ENCODE measurements at places on chromosomes 3 and 15.

GRCh38 chr3:41198526-41198925 is 779 bp upstream of the CTNNB1 start:
- DNase-seq, result no peak

DNA sequence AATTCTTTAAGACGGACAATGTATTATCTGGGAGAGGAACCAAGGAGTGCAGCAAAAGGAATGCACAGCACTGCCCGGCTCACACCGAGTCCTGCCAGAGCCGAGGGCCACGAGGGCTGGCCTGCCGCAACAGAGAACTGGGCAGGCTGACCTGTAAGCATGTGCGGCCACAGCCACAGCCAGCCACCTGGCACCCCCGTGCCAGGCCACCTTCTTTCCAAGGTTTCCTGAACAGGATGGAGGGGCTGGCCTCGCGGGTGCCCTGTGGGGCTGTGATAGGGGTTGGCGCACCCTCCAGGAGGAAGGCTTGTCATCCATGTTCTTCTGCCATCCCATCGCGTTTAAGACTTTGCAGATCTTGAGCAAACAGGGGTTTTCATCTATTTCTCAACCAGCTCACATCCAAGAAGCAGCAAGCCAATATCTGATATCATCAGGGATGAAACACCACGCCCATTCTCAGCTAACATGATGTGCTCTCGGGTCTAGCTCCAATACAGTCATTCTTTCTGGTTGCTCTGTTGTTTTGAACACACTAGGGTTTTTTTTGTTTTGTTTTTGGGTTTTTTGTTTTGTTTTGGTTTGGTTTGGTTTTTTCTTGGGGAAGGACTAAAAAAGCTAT is 10.2 kb downstream of the CA12 start:
- no peak for DNase-seq

DNA sequence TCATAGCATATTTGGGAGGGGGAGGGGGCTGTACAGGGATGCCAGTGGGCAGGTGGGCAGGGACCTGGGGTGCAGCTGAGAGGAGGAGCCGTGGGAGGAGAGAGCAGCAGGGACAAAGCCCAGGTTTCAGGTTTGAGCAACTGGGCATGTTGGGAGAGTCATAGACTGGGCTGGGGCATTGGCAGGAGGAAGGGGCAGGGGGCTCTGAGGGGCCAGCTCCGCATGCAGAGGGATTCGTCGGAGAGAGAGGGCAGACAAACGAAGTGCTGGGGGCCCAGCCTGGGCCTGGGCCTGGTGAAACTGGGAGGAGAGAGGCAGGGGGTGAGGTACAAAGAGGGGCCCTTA is 25.2 kb downstream of the RASGRF1 start:
- no peak for DNase-seq

DNA sequence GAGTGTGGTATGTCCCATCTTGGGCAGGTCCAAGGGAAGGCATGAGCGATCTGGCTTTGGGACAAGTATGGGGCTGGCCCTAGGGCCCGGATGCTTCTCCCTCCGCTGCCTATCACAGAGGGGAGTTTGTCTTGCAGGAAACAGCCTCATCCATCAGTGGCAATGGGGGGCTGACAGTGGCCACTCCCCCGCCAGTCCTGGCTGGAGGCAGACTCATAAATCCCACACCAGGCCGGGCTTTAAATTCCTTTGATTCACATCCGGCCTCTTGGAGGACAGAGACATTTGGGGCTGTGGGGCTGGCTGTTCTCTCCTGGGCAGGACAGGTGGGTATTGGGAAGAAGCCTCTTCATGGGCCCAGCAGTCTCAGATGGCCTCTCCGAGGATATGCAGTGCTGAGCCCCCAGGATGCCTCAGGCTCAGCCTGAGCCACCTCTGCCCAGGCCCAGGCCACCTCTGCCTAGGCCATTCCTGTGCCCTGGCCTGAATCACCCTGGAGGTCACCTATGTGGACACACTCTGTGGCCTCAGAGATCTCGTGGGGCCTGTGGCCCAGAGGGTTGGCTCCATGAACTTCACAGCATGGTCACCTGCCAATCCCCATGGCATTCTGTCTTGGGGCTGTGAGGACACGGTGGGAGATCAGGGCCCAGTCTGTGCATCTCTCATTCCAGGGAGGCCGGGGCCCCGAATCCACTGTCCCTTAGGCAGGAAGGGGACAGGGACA is 84.2 kb upstream of the GOLGA6L4 start:
- no peak for DNase-seq

DNA sequence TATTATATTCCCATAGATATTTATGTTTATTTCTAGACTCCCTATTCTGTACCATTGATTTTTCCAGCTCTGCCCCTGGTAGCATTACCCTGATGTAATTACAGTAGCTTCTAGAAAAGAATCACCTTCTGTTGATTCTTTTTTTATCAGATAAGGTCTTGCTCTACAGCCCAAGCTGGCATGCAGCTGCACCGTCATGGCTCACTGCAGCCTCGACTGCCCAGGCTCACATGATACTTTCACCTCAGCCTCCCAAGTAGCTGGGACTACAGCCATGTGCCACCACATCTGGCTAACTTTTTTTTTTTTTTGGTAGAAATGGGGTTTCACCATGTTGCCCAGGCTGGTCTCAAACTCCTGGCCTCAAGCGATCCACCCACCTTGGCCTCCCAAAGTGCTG is 41.8 kb downstream of the SLC24A1 start:
- DNase-seq, result no peak

- DNase-seq, result no peak
Measured at GRCh38 chr15:62868507-62868906, 174.0 kb upstream of the TPM1 start.

DNA sequence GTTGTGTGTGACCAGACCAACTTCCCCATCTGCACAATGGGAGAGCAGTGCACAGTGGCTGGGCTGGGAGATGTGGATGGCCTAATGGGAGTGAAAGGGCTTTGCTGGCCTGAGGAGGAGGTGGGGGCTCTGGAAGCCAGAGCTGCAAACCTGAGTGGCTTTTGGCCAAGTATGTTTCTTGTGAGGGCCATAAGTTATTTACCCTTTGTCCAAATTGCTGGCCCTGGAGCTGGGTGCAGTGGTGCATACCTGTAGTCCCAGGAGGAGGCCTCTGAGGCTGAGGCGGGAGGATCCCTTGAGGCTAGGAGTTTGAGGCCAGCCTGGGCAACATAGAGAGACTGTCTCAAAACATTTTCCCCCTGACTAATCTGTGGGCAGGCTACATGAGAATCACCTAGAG is 129.1 kb downstream of the WNT7A start:
- DNase-seq, result no peak

GRCh38 chr3:90184861-90185260 is 1077.4 kb downstream of the EPHA3 start:
- no peak for DNase-seq

Measured in CD4-positive, alpha-beta T cell treated with Interleukin-12 subunit alpha and Interleukin-12 subunit beta, for 1 hour (primary cell).